ENCODE measurements at places on chromosomes 1 and 21. TPM values are rescaled to one million over a fixed set of nuclear protein-coding genes. Genes with fewer than 3 reads are reported as not detected.

GRCh38 chr1:101004670-101005069 is 20.9 kb downstream of the DPH5 start:
- no peak for DNase-seq

- DNase-seq: no peak
Measured at GRCh38 chr1:98384461-98385141, 276.9 kb upstream of the SNX7 start.

GRCh38 chr1:230792691-230793462 is 45.7 kb downstream of the CAPN9 start:
- no peak for DNase-seq

GRCh38 chr1:53285969-53286760 is 41.7 kb downstream of the LRP8 start:
- no peak for DNase-seq

DNA sequence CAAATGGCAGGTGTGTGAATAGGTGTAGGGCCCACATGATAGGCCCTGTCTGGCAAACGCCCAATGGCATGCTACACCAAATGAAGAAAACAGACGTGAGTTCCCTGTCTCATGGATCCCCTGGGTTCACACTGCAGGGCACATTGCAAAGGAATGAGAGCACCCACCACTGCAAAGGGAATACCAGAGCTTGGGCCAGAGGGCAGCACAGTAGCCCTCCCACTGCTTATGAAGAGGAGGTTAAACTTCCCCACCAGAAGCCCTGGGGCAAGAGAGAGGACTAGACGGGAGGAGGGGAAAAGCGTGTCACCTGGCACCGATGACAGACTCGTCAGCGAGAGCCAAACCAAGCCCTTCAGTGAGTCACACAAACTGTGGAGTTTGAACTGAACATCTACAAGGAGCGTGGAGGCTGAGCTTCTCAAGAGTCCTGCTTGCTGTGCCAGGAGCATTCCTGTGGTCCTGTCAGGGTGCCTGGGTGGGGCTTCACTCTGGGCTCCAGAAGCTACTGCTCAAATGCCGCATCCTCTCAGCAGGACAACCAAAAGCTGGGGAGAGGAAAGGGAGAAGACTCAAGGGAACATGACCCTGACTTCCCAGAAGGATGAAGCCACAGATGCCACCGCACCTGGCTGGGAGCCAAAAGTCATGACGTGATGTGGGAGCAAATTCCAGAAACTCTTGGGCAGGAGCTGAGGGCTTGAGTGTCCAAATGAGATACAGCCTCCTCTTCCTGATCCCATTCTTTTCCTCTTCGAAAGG is 61.1 kb downstream of the TOMM20 start:
- DNase-seq: no peak

- no peak for DNase-seq
Measured at GRCh38 chr21:25422610-25423608, 184.4 kb downstream of the MRPL39 start.

Gene VASH2
- 25.3 TPM for polyA plus RNA-seq

DNA sequence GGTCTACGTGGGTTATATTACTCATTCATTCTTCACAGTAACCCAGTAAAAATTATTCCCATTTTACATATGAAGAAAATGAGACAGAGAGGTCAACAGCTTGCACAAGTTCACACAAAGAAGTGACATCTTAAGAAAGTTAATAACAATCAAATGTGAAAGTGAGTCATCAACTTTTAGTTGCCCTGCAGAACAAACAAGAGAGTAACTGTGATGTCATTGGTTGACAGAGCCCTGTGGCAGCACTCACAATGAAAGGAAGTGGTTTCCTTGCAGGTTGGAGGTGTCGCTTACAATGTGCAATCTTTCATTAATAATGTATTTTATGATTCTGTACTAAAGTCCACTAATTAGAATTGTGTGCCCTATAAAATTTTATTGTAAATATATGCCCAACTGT is 369.6 kb downstream of the RYR2 start:
- DNase-seq: no peak

- no peak for DNase-seq
Measured at GRCh38 chr1:153597206-153597605, 15.7 kb downstream of the S100A16 start.

- DNase-seq: no peak
Measured at GRCh38 chr1:113439277-113439670, 49.0 kb downstream of the MAGI3 start.

DNA sequence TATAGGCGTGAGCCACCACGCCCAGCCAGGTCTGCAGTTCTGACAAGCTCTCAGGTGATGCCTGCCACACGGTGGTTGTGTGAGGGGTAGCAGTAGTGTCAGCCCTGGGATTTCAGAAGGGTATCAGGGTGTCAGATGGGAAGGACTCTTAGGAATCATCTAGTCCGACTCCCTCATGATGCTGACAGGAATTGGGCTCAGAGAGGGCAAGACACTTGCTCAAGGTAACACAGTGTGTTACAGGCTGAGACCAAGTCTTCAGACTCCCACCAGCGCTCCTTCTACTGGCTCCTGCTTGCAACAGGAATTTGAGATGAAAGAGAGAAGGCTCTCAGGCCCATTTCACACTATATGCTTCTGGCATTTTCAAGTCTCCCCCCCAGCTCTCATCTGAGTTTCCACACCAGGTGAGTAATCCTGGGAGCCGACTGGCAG is 6.9 kb downstream of the HTR1D start:
- DNase-seq: no peak

GRCh38 chr1:160789051-160789701 is 6.8 kb upstream of the LY9 start:
- no peak for DNase-seq

DNA sequence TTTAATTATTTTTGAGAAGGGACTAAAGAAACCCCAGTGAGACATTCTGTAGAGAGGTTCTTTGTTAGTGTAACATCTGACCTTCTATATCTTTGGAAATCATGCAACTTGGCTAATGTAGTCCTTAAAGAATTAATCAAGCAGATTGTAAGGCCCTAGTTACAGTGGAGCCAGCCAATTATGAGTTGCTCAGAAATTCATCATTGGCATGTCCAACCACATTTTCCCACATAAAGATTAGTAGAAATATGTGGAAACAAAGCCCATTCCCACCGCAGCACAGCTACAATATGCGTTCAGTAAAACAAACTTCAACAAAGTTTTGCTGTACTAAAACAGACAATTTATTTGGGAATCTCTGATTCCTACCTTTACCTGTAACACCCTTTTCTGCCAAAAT is 27.8 kb downstream of the WNT2B start:
- no peak for DNase-seq

- no peak for DNase-seq
Measured at GRCh38 chr1:28127617-28128257, 39.3 kb upstream of the EYA3 start.

DNA sequence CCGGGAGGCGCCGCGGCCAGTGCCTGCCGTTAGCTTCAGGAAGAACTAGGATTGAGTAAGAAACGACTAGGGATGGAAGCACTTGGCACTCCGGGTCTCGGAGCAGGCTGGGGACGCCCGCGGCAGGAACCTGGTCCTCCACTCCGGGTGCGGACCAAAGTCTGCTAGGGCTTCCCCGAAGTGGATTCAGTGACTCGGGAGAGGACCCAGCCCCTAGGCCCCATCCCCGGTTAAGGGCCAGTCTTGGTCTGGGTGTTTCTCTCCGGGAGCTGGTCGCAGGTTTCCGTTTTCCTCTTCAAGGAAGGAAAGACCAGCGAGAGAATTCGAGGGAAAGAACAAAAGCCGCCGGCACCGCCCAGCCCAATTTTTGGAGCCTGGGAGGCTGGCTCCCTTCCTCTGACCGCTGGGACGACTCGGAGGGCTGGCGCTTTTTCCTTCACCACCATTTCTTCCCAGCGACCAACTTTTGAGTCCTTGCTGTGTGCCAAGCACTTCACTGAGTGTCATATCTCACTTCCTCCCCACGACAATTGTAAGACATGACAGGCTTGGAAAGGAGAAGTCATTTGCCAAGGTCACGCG is 16.8 kb upstream of the STMN1 start:
- DNase-seq: peak; percentile 24

- DNase-seq: no peak
Measured at GRCh38 chr21:45457161-45457831, 52.3 kb downstream of the COL18A1 start.

DNA sequence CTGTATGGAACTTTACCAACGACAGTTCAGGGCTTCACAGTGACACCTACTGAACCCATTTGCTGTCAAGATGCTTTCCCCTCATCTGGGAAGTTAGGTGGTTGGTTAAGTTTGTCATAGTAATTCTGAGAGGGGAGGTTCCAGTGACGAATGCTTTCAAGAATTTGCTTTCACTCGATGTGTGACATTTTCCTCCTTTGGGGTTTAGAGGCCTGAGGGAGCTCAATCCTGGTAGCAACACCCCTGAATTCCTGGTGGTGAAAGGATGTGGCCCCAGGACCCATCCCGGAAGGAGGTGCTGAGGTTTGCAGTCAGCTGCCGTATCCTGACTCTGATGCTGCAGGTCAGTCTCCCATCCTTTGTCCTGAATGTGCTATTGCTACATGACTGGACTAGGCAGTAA is 2.8 kb downstream of the PIGV start:
- no peak for DNase-seq

- DNase-seq: no peak
Measured at GRCh38 chr21:24896735-24897124, 710.6 kb downstream of the MRPL39 start.

- no peak for DNase-seq
Measured at GRCh38 chr1:212596798-212597197, 11.8 kb upstream of the ATF3 start.

DNA sequence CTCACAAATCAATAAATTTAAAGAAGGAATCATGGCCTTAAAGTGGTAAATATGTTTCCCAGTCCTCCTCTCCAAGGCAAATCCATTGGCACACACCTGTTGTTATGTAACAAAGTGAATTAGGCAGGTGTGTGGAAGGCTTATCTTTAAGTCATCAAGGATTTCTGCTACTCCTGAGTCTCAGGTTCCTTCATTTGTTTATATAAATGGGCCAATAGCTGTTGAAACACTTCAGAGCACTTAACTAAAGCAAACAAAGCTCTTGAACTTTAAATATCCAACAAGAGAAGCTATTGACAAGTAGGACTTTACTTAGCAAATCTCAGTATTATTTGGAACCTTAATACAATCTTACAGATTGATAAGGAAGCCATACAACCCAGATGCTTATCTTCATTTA is 99.3 kb upstream of the ESRRG start:
- no peak for DNase-seq

DNA sequence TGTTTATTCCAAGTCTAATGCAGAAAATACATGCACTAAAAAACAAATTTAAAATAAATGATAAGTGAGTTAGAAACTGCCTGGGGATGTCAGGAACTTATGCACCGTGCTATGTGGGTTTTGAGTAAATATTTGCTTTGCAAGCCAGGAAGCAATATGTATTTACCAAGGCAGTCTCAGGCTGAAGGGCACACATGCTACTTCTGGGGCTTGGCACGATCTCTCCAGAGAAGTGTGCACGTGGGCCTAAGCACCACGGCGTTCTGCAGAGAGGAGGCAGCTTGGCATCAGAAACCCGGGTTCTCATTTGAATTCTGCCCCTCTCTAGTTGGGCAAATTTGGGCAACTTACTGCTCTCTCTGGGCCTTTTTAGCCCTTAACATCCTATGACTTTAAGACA is 72.6 kb upstream of the ROR1 start:
- no peak for DNase-seq

- no peak for DNase-seq
Measured at GRCh38 chr21:37986751-37987399, 70.6 kb upstream of the KCNJ6 start.

DNA sequence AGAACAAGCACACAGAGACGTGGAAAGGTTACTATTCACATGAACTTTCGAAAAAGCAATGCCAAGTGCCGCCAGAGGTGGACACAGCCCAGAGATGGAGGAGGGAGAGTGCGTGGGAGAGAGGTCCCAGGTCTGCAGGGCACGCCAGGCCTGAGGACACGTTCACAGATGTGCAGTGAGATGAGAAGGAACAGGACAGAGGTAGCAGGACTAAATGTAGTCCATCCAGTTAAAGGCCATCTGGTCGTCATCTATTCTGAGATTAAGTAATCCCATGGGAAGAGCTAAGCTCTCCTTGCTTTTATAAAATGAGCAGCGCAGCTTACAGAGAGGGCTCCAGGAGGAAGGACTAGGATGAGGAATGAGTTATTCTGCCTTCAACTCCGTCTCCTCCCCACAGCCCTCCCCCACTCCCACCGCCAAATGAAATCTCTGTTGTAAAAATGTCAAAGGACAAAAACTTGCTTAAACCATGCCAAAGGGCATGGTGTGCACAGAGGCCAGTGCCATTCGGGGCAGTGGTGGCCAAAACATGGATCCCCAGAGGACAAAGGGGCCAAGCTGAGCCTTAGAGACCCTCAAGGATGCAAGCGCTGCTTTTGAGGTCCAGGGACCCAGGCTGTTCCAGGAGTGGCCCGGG is 85.4 kb upstream of the SLC25A33 start:
- no peak for DNase-seq

DNA sequence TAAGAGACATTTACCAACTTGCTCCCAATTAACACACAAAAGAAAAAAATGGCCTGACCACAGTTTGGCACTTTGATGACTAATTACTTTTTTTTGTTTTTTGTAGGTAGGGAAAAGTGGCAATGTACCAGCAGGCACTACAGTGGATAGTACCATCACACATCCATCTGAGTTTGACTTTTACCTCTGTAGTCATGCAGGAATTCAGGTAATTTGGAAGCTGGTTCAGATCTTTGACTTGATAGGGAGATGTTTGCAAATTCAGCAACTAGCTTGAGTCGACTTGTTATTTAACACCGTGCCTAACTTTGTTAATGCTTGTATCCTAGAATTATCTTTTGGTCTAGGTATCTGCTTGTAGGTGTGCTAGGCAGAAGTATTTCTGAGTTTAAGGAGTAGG is 33.0 kb upstream of the AGO1 start:
- no peak for DNase-seq

GRCh38 chr1:64845831-64846425 is 101.1 kb downstream of the RAVER2 start:
- no peak for DNase-seq

Gene LCA5L
- 4.7 TPM for polyA plus RNA-seq

DNA sequence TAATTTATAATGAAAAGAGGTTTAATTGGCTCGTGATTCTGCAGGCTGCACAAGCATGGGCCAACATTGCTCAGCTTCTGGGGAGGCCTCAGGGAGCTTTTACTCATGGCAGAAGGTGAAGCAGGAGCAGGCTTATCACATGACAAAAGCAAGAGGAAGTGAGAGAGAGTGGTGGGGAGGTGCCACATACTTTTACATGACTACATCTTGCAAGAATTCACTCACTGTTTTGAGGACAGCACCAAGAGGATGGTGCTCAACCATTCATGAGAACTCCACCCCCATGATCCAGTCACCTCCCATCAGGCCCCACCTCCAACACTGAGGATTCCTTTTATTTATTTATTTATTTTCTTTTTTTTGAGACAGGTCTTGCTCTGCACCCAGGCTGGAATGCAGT is 5.5 kb upstream of the PLEKHM2 start:
- DNase-seq: no peak

All from left renal pelvis (tissue), 4 donors.